Stimulated activated CD4-positive, alpha-beta T cell treated with anti-CD3 and anti-CD28 coated beads, TNF-alpha, amount 100 ng/mL, for 1 hour (primary cell): ENCODE measurements at places on chromosomes 2 and 18.

- no peak for DNase-seq
These were observed 30.1 kb upstream of the PID1 start for GRCh38 chr2:229301237-229301636.

DNA sequence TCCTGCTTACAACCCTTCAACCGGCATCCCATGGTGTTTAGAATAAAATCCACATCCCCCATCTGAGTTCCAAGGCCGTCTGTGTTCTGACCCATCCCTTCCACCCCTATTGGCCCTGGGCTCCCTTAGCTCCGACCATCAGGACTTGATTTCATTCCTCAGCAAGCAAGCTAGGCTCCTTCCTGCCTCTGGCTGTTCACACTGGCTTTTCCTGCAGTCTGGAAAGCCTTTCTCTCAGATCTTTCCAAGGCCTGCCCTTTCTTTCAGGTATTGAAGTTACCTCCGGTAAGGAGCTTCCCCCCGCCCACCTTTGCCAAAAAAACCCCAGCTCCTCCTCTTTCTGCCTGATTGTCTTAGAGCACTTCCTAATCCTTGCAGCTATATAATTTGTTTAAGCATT is 86.8 kb downstream of the CLIP4 start:
- DNase-seq = no peak

DNA sequence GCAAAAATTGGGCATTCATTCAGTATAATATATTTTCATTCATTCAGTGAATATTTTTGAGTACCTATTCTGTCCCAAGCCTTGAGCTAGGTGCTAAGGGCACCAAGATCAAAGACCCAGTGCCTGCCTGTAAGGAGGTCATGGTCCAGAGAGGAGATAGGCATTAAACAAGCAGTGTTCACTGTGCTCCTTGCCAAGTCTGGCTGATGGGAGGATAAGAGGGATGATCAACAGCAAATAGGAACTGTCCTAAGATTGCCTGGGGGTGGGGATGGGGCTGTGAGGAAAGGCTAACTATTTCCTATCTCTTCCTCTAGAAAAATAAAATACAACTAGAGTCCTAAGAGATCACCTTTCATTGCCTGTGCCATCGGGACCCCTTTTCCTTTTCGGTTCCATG is 60.4 kb downstream of the SETBP1 start:
- no peak for DNase-seq

GRCh38 chr2:145918951-145919350 is 1399.0 kb upstream of the ZEB2 start:
- no peak for DNase-seq

- no peak for DNase-seq
These were observed 108.6 kb downstream of the QPCT start for GRCh38 chr2:37453027-37453426.

GRCh38 chr2:241216211-241216761 is 27.8 kb downstream of the ANO7 start:
- DNase-seq = no peak

GRCh38 chr2:187593697-187594096 is 39.5 kb upstream of the TFPI start:
- no peak for DNase-seq

DNA sequence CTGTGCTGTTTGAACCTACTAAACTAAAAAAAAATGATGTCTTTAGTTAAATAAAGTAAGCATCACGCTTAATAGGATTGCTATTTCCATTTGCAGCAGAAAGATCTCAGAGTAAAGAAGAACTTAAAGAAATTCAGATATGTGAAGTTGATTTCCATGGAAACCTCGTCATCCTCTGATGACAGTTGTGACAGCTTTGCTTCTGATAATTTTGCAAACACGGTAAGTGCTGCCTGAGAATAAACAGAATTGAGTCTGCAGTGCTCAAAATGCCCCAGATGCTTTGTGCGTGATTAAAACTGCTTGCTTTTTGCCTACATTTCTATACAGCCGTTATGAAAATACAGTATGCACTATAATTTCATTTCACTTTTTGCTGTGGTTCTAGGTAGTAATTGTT is 3.9 kb downstream of the CDCA7 start:
- no peak for DNase-seq

DNA sequence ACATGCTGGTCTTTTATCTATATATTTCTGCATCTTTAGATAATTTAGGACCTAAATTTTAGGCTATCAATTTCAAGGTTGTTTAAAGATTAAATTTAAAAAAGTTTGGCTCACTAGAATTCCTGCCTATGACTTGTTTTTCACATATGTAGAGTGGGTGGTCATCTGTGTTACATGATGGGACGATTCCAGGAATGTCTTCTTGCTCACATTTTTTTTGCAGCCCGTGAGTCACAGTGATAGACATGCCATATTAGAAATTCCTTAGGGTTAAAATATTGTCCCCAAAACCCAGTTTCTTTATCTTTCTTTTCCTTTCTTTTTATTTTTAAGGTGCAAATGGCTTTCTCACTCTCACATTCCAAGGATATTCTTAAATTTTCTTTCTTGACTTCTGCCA is 652.0 kb downstream of the PLCL1 start:
- DNase-seq = no peak

- DNase-seq = no peak
These were observed 147.3 kb upstream of the UNC80 start for GRCh38 chr2:209624192-209624938.

GRCh38 chr2:130766711-130767407 is 11.5 kb downstream of the AMER3 start:
- DNase-seq = no peak

DNA sequence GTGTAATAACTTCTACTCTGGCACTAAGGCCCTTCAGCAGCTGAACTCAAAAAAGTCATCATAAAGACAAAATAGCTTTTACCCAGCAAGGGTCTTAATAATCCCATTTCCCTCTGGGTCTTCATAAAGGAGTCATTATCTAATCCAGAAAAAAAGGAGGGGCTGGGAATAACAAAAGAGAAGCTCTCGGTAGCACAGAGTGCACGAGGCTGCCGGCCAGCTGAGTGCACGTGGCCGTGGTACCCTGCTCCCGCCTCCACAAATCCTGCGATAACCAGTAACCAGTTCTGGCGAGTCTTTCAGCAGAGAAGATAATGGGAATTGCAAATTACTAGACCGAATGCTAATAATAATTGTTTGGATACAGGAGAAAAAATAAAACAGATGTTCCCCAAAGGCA is 7.5 kb downstream of the NRP2 start:
- no peak for DNase-seq

GRCh38 chr18:76658627-76659026 is 163.6 kb upstream of the ZNF516 start:
- DNase-seq = no peak

- no peak for DNase-seq
These were observed 24.9 kb downstream of the CIDEA start for GRCh38 chr18:12278741-12279682.

GRCh38 chr2:133241224-133241571 is 327.1 kb downstream of the NCKAP5 start:
- DNase-seq = no peak

DNA sequence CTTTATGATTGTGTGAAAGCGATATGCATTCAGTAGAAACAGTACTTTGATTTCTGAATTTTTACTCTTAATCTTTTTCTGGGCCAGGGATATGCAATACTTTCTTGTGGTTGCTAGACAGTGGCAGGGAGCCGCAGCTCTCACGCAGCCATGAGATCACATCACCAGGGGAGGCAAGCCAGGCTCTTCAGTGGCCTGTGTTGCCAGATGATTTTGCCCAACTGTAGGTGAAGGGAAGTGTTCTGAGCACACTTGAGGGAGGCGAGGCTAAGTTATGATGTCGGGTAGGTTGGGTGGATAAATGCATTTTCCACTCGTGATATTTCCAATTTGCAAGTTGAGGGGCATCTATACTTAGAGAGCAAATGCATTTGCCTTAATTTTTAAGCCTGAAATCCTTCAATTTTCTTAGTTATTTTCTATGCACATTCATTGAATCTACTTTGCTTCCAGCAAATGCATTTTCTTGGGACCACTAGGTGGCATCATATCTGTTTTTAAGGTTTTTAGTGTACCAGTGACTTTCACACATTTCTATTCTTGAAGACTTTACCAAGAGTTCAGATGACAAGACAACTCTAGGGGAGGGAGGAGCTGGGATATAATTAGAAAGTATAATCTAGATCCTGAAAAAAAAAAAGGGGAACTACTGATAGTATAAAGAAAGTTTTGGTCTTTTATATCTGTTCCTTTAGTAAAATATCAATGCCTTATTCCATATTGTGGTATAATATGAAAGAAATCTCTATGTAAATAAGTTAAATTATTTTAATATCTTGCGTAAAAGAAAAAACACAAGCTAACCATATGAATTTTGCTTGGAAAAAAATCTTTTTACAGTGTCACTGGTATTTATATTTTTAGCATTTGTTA is 643.3 kb downstream of the SOCS6 start:
- no peak for DNase-seq

GRCh38 chr2:26626606-26627005 is 14.6 kb downstream of the CIB4 start:
- DNase-seq = no peak

- DNase-seq = no peak
These were observed 158.5 kb upstream of the LMAN1 start for GRCh38 chr18:59517446-59518165.
